Stimulated activated CD4-positive, alpha-beta T cell treated with anti-CD3 and anti-CD28 coated beads, Interleukin-15, amount 100 ng/mL, for 1 hour (primary cell): ENCODE measurements at places on chromosomes 12 and 14.

- no peak for DNase-seq
Measured at GRCh38 chr12:25307818-25308217, 57.1 kb upstream of the KRAS start.

GRCh38 chr12:46389031-46389616 lies 16.6 kb upstream of the SLC38A2 start:
- DNase-seq: no peak

- no peak for DNase-seq
Measured at GRCh38 chr12:49030119-49030518, 11.5 kb upstream of the PRKAG1 start.

GRCh38 chr14:51239813-51240803 lies at the start of gene TMX1:
TSS of gene TMX1 (plus strand) at chr14:51240247. CDS start at chr14:51240293, 46 bp downstream.
- peak; percentile 66 for DNase-seq

DNA sequence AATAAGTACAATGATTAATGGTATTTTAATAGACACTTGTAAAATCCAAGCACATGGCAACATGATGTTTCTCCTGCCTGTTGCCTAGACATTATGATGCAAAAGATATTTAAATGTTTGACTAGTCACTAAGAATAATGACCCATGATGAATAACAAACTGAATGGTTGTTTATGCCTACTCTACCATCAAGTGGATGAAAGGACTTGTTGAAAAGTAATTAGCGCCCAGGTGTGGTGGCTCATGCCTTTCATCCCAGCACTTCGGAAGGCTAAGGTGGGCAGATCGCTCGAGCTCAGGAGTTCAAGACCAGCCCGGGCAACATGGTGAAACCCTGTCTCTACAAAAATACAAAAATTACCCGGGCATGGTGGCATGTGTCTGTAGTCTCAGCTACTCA lies 30.7 kb downstream of the KIF21A start:
- no peak for DNase-seq

DNA sequence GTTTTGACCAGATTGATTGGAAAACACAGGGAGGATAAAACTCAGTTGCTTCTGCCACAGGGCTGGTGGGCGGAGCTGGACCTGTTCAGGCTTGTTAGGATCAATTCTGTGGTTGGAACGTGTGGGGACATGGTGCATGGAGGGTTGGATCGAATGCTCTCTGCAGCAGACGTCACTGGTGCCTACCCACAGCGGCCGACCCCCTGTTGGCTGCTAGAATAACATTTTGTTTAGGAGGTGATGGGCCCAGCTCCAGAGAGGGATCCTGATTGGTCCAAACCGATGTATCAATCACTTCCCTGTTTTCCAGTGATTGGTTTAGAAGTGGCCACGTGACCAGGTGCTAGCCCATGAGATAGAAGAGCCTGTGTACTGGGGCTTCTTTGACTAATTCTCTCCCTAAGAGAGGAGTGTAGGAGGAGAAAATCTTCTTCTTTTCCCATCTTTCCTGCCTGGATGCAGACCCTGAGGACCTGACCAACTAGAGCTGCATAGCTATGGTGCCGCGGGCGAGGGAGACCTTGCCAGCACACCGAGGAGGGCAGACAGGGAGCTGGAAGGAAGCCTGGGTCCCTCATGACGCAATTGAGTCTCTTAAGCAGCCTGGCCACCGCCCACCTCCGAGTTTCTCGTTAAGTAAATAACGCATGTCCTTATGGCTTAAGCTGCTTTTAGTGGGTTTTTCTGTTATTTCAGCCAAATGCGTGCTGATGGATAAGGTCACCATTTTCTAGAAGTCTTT lies 163.5 kb downstream of the AACS start:
- no peak for DNase-seq

DNA sequence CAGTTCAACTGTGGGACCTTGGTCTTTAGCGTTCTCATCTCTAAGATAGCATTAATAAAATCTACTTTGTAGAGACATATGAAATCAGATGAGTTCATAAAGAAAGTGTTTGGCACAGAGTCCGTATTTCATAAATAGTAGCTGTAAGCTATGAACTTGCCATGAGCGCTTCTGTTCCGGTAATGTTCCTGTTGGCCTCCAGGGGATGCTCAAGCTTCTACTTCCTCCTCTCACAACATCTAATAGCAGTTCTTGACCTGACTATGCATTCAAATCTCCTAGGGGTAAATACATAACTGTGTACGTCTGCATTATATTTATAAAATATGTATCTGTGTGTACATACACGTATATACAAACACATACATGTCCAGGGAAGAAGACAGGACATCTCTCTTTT lies 288.2 kb upstream of the TMPO start:
- DNase-seq: no peak

- no peak for DNase-seq
Measured at GRCh38 chr14:100665511-100666032, 61.1 kb upstream of the DLK1 start.

DNA sequence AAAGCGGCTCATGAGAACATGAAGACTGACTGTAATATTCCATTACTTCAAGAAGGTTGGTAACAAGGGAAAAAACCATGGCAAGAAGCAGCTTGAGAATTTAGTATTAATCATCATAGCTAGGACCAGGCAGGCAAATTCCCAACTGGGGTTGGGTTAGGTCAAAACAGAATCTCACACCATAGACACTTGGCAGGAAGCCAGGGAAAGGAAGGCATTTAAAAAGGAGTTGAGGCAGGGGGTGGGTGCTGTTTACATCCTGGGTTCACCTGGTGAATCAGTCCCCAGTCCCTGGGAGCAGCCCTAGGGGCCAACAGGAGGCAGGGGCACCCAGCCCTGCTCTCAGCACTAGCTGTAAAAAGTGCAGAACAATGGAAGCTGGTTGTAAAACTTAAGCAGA lies 108.6 kb downstream of the EGLN3 start:
- DNase-seq: no peak
